ENCODE measurements at places on chromosomes 12 and 14.

GRCh38 chr12:63206909-63207308, 55.9 kb upstream of the AVPR1A start:
- peak; percentile 62 for DNase-seq

GRCh38 chr14:90546767-90547166, 149.9 kb downstream of the CALM1 start:
- no peak for DNase-seq

DNA sequence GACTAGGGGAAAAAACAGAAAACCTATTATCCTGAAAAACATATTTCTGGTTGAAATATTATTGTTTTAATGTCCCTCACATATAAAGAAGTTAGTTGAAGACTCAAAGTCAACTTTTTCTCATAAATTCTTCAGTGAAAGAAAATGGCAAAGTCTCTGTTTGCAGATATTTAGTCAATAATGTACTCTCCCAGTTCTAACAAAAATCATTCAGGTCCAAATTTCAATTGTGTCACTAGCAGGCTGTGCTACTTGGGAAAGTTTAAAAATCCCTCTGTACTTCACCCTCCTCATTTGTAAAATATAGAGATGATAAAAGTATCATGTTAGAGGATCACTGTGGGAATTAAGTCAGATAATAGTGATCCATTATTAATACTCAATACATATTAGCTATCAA, 496.5 kb downstream of the FSCB start:
- no peak for DNase-seq

- DNase-seq: no peak
These were observed 250.1 kb downstream of the DIO2 start for GRCh38 chr14:79961197-79961596.

GRCh38 chr12:61412201-61412600, 848.0 kb upstream of the USP15 start:
- DNase-seq: no peak

GRCh38 chr12:113098441-113099028, 37.0 kb downstream of the RASAL1 start:
- peak; percentile 86 for DNase-seq

Measured in LHCN-M2 (cell line).